Stimulated activated naive CD8-positive, alpha-beta T cell treated with anti-CD3 and anti-CD28 coated beads, Interleukin-15, amount 100 ng/mL, for 72 hours (primary cell): ENCODE measurements at places on chromosomes 13 and 19.
A peak's percentile ranks its signal among the peaks of the same experiment; 100 is the strongest.

- no peak for DNase-seq
Measured at GRCh38 chr13:76783798-76784197, 102.4 kb downstream of the KCTD12 start.

GRCh38 chr19:41531438-41532311 lies 44.3 kb upstream of the CEACAM21 start:
- peak; percentile 90 for DNase-seq

- DNase-seq: no peak
Measured at GRCh38 chr13:79044415-79044814, 361.6 kb downstream of the RBM26 start.

GRCh38 chr19:18648973-18649315 lies 12.1 kb downstream of the KLHL26 start:
- no peak for DNase-seq

- no peak for DNase-seq
Measured at GRCh38 chr19:5134691-5135090, 165.8 kb downstream of the KDM4B start.

DNA sequence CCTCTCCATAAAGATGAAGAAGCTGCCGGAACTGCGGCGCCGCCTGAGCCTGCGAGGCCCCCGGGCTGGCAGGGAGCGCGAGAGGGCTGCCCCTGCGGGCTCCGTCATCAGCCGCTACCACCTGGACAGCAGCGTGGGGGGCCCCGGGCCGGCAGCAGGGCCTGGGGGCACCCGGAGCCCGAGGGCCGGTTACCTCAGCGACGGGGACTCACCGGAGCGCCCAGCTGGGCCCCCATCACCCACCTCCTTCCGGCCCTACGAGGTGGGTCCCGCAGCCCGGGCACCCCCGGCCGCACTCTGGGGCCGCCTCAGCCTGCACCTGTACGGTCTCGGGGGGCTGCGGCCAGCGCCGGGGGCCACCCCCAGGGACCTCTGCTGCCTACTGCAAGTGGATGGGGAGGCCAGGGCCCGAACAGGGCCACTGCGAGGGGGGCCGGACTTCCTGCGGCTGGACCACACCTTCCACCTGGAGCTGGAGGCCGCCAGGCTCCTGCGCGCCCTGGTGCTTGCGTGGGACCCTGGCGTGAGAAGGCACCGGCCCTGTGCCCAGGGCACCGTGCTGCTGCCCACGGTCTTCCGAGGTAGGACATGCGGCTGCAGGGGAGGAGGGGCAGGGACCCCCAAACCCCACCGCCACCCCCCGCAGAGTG lies 2.7 kb downstream of the SYDE1 start:
- no peak for DNase-seq

DNA sequence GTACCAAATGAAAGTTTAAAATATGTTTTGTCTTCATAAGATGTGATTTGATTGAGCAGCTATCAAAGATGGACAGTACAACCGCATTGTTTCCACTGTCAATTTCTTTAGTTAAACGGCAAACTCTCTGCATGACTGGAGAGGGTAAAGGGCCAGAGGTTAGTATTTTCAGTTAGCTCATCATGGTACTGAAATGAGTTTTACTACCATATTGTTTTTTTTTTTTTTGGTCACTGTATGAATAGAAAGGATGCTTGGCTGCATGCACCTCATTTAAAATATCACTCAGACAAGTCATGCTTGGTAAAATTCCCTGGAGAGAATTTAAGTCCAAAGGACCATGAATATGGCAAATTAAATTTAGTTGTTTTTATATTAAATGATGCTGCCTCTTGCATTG lies 942.1 kb upstream of the SPRY2 start:
- DNase-seq: no peak

- no peak for DNase-seq
Measured at GRCh38 chr19:17006579-17006978, 20.0 kb downstream of the CPAMD8 start.

GRCh38 chr19:7565332-7565731 lies 29.8 kb downstream of the PNPLA6 start:
- DNase-seq: no peak

DNA sequence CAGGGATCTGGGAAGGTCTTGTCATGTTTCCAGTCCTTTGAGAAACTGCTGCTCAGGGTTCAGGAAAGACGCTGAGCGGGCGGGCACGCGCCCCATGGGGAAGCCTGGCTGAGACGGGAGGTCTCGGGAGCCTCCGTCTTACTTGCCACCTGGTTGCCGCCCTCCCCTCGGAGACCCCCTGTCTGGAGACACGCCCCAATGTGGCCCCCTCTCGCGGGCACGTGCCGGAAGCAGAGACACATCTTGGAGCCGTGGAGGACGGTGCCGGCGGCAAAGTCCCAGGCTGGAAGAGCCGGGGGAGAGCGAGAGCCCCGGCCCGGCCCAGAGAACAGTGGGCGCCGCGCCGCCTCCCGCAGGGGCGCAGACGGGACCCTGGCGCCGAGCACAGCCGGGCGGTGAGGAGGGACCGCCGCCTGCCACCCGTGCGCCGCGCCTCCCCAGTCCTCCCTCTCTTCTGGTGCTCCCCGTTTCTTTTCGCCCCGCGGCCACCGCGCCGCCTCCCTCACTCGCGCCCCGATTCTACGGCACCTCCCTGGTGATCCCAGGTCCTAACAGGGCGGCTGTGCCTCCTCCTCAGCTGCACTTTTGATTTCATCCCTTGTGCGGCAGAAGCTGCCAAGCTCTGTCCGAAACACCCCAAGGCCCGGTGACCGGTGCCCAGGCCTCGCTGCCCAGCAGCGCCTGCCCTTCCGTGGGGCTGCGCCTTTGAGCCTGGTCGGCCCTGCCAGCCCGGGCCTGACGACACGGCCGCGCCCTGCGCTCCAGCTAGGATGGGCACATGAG lies 15.5 kb downstream of the GJB2 start:
- no peak for DNase-seq

DNA sequence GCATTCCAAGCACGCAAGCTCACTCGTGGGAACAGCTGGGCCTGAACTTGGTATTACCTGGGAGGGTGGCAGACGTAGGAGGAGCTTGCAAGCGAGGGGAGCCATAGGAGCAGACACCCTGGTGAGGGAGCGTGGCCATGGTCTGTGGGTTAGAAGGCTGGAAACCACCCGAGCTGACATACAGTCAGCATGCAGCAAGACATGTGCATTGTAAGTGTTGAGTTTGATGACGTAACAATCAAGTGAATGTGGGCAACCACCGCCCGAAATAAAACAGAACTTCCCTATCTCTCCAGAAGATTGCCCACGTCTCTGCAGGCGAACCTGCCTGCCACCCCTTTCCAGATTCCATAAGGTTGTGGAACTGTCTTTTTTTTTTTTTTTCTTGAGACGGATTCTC lies 26.8 kb downstream of the UBXN6 start:
- DNase-seq: no peak

DNA sequence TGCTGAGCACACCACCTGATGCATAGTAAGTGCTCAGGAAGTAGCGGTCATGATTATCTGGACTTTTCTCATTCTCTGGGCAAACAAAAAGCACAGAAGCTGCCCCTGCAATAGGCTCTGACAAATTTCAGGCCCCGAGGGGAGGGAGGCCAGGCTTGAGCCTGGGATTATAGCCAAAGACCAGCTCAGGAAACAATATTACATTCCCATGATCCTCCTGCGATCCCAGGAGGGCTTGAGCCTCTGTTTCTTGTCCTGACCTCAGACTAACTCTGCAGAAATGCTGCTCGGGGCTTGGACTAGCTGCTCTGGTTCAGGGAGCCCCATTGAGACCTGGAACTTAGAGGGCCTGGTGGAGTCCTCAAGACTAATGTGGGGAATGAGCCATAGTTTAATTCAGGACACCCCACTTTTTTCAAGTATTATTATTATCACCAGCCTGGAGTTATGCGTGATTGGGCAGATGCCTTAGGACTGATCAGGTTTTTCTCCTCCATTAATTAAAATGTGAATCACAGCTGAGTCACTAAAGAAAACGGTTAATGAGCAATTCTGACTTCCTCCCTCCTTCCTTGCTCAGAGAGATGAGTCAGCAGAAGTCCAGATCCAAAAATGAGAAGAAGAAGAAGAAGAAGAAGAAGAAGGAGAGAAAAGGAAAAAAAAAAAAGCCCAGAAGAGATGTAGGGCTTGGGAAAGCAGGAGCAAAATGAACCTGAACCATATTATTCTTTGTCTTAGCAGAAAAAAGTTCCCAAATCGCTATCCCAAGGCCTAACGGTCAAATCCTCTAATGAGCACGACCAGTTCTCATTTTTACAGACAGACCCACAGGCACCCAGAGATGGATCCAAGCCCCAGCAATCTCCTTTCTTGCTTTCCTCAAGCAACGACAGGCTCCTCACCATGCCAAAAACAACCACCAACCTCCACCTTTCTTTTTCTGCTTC lies 107.2 kb downstream of the CACNA1A start:
- DNase-seq: no peak

DNA sequence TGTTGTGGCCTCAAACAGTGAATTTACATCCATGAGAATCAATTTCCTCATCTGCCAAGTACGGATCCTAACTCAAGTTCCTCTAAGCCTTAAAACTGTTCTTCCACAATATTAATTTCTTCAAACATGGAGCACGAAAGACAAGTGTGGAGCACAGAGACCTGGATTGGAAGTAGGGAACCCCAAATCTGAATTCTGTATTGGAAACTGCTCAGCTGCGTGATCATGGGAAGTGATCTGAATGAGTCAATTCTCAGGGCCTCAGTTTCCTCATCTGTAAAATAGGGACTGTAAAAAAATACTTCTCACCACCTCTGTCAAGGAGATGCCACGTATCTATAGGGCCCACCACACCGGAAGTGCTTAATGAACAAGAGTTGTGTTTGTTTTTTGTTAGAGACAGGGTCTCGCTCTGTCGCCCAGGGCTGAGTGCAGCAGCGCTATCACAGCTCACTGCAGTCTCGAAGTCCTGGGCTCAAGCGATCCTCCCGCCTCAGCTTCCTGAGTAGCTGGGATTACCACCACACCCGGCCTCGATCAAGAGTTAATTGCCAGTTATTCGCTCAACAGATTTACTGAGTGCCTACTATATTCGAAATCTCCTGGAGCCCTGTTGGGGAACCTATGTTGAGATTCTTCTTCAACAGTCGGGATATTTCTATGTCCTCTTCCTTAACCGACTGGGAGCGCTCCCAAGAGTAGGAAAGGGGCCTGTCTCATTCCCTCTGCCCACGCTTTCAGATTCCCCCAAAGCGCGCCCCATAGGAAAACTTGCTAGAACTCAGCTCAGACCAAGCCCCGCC lies 1.6 kb downstream of the SERTAD3 start:
- no peak for DNase-seq

DNA sequence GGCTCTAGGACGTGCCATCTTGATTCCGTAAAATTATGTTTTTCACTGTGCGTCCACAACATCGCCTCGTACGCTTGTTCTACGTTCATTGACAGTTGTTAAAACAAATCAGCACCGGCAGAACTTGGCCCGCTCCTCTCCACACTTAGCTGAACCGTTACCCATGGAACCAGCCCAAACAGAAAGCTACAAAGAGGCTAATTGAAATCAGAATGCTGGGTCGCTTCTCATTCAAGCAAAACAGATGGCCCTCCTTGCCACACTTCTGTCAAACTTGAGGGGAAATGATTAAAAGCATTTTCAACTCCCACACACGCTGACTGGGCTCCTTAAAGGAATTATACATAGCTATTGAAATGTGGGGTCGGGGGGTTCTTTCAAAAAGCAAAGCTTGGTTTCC lies 71.6 kb downstream of the TM9SF2 start:
- no peak for DNase-seq

DNA sequence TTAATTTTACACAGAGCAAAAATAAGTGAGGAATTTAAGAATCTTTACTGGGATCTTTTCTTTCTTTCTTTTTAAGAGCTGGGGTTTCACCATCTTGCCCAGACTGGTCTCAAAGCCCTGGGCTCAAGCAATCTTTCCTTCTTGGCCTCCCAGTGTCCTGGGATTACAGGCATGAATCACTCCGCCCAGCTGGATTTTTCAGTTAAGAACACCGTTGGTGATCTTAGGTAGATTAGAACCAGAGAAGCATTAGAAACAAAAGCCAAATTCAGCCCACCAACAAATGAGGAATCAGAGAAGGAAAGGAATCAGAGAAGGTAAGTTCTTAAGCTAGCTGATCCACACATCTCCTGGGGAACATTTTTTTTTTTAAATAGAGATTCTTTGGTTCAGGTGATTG lies 34.2 kb downstream of the EPSTI1 start:
- no peak for DNase-seq

GRCh38 chr19:1810439-1811160 lies 1.5 kb downstream of the ATP8B3 start:
- DNase-seq: no peak

- DNase-seq: no peak
Measured at GRCh38 chr13:69600811-69601210, 506.8 kb upstream of the ATXN8OS start.
